ENCODE measurements at places on chromosomes 4 and X.
A peak's percentile ranks its signal among the peaks of the same experiment; 100 is the strongest.

DNA sequence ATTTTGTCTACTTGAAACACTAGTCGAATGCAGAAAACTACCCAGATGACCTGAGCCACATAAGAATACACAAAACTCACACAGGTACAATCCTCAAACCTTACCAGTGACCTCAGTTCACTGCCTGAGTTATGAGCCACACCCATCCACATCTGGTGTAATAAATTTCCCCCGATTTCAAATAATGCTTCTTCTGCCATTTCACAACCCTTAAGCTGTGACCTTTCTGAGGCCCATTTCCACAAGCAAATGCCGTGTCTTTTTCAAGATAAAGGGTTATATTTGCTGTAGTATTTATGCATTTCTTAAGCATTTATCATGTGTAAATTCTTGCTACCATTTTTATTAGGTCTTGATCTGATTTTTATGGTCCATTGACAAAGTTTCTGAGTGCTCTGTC, 1.8 kb upstream of the ARHGEF38 start:
- no peak for DNase-seq

DNA sequence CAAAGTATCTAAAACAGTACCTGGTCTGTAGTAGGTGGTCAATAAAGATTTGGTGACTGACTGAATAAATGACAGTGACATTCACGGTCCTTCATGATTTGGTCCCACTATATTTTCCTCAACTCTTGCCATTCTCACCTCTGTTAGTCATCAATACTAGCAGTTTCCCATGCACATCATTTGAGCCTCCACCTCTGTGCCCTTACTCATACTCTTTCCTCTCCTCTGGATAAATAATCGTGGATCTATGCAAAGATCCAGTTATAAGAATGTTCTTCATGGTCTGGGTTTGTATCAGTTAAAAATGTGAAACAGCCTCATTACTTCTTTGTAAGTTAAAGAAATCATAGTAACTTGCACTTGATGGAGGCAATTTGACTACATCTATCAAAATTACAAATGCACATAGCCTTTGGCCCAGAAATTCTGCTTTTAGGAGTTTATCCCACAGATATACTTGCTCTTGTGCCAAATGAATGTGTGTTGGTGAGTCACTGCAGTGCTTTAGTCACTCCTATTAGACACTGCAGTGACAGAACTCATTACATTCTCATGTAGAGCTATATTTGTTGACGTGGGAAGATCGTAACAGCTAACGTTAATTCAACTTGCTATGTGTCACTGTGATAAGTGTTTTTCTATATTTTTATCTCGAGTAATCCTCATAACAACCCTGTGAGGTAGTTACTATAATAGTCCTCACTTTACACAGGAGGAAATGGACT, 121.9 kb upstream of the SMIM10 start:
- no peak for DNase-seq

- DNase-seq: no peak
Measured at GRCh38 chrX:71998836-71999509, 88.3 kb downstream of the NHSL2 start.

GRCh38 chr4:123232439-123232838, 164.2 kb upstream of the SPRY1 start:
- no peak for DNase-seq

GRCh38 chr4:72846280-72847111, 223.0 kb downstream of the COX18 start:
- no peak for DNase-seq

DNA sequence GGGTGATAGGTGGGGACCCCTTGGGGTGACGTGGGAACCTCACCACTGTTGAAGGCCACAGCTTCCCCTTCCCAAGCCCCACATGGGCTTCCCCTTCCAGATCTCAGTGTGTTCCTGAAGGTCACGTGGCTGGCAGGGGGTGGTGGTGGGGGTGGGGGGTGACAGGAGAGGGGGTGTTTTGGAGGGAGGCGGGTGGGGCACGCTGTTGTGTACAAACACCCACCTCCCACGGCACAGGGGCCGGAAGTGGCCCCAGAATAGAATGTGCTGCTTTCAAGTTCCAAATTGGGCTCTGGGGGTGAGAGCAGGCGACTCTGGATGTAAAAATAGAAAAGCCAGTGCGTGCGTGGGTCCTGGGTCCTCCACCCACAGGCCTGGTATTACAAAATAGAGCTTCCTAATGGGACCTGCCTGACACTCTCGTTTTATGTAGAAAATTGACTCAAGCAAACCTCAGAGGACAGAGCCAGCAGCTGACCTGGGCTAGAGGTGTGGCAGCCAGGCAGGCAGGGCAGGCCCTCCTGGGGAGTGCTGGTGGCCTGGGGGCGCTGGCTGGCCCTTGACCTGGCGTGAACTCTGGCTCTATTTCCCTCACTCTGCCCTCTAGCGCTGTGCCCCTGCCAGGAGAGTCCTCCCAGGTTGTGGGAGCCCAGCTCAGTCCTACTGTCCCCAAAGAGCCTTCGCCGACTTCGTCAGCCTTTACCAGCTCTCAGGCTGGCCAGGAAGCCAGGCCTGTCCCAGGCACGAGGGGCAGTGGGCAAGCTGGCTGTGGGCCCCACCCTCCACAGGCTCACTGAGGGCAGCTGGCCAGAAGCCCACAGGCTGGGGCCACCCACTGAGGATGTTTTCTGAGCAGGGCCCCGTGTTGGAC, 5.4 kb upstream of the SH3BP2 start:
- DNase-seq: no peak

DNA sequence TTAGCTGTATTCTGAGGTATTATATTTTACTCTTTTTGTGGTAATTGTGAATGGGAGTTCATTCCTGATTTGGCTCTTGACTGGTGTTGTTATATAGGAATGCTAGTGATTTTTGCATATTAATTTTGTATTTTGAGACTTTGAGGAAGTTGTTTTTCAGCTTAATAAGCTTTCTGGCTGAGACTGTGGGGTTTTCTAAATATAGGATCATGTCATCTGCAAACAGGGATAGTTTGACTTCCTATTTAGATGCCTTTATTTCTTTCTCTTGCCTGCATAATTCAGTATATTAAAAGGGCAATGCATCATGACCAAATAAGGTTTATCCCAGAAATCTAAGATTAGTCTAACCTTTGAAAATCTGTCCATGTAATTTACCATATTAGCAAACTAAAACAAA, 44.7 kb upstream of the EPGN start:
- DNase-seq: no peak

DNA sequence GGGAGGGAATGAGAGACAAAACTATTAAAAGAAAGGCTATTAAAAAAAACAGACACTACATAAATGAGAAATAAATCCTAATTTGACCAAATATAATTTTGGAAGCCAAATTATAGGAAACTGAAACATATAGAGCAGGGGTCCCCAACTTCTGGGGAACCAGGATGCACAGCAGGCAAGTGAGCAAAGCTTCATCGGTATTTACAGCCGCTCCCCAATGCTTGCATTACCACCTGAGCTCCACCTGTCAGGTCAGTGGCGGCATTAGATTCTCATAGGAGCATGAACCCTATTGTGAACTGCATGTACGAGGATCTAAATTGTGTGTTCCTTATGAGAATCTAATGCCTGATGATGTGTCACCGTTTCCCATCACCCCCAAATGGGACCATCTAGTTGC, 28.4 kb downstream of the ABCG2 start:
- DNase-seq: no peak

DNA sequence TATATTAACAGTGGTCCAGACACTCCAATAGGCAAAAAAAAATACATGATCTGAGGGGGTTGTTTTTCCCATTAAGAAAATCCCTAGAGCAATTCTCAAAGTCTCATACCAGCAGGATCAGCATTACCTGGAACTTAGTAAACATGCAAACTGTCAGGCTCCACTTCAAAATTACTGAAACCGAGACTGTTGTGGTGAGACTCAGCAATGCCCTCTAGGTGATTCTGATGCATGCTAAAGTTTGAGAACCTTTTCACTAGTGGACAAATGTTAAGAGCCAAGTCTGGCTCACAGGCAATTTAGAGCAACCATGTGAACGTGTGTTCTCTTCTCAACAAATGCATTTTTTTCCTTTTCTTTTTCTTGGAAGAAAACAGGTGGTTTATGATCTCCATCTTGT, 30.2 kb downstream of the NEK1 start:
- no peak for DNase-seq

DNA sequence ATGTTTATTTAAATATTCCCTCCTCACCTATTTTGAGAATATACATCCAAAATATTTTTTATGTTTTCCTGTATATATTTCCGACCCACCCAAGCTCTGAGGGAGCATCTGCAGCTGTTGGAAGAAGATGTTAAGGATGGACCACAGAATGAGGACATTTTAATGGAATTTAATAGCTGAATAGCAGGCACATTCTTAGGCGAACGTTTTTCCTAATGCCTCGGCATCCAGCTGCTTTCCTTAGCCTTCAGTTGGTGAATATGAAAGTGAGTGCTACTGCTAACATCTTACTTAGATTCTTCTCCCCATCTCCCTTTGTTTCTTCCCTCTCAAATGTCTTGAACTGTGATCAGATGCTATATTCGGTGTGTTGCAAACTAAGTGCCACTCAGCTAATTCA, 158.0 kb upstream of the CTSO start:
- DNase-seq: no peak

DNA sequence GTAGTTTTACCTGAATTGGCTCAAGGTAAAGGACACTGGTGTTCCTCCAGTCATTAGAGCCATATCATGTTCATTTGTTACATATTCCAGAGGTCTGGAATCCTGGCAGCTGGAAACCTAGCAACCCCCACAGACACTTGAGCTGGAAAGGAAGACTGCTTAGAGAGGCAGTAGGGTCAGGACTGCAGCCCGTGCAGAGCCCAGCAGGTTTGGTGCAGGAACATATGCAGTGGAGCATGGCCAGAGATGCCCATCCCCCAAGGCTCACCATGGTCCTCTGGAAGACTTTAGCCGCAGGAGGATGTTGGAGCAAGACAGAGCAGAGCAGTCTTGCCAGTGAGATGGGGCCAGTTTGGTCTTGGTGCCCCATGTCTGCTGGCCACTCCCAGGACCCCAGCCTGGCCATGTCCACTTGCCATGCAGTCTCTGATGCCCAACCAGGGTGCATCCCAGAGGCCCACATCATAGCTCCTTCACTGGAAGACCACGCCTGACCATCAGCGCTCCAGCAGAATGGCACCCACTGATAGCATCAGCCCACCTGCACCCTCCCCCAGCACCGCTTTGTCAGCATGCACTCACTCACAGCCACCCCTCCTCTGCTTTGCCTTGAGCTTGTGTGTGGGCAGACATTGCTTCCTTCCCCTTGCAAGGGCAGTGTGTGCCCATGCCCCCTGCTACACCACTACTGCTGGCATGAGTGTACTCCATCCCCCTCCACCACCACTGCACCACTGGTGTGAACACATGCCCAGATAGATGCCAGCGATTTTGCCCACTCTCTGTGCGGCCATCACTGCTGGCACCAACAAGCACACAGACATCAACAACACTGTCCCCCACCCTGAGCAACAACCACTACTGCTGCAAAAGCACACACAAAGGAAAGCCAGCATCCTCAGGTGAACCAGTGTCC, 190.3 kb upstream of the SPOCK3 start:
- no peak for DNase-seq

DNA sequence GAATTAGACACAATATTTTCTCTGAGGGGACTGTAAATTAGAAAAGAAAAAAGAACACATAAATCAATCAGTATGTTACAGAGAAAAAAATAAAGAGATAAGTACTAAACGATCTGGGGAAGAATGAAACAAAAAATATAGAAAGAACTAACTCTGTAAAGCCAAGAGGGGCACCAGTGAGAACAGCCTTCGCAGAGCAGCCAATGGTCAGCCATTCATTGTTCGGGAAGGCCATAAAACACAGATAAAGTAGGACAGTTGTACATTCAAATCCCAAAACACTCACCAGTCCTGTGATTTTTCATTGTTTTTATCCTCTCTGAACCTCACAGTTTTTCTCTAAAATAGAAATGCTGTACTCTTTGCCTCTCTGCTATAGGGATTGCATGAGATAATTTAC, 127.9 kb downstream of the NEK1 start:
- DNase-seq: no peak

GRCh38 chr4:138898282-138898681, 117.3 kb upstream of the NOCT start:
- DNase-seq: no peak

GRCh38 chr4:73897380-73898136, 28.4 kb downstream of the CXCL1 start:
- no peak for DNase-seq

GRCh38 chrX:11143931-11144678, 33.0 kb downstream of the HCCS start:
- peak; percentile 77 for DNase-seq

DNA sequence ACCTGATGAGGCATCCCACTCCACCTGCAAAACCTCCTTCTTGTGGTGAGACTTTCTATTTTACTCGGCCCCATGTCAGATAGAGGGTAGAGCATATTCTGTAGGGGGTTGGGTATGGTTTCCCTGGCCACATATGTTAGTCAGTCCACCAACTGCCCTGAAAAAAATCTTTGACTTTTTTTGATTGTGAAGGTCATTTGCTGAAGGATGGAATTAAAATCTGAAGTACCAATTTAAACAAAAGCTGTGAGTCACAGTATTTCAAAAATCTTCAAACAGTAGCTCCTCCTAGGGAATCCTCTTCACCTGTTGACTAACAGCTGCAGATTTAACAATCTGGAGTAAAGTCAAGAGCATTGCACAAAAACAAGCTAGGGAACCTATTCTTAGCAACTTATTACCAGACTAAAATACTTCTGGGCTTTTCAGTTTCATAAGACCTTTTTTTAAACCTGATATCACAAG, 8.0 kb upstream of the CCDC110 start:
- no peak for DNase-seq

- DNase-seq: peak; percentile 73
Measured at GRCh38 chr4:7192252-7193029, at the start of gene SORCS2. Gene SORCS2 (plus strand): TSS chr4:7192538.

- no peak for DNase-seq
Measured at GRCh38 chrX:154815274-154815818, 10.1 kb upstream of the MPP1 start.

- DNase-seq: no peak
Measured at GRCh38 chr4:184409911-184410692, 64.2 kb downstream of the IRF2 start.

DNA sequence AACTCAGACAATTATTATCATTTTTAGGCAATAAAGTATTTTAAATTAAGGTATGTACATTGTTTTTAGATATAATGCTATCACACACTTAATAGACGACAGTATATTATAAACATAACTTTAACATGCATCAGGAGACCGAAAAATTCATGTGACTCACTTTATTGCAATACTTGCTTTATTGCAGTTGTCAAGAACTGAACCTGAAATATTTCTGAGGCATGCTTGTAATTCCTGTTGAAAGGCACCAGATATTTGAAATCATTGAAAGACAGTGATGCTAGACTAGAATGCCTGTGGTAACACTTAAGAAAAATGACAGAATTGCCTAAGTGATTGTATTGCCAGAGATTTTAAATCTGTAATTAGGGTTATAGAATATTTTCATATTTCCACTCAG, 175.6 kb upstream of the MAGEB2 start:
- no peak for DNase-seq

GRCh38 chrX:23304881-23305280, 29.8 kb upstream of the PTCHD1 start:
- DNase-seq: no peak

DNA sequence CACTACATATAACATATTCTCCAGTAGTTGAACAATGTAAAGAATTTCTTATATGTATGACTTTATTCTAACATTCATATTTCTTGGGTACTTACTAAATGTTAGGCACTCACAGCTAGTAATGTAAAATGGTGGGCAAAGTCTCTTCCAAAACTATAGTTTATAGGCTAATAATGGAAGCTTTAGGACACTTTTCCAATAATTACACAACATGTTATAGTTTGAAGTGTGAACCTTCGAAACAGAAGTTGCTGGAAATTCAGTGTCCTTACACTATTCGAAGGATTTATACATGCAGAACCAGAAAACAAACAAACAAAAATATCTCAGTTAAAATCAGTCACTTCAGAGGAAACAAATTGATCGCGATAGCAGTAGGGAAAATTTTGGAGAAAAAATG, 212.6 kb downstream of the DMD start:
- no peak for DNase-seq
